ENCODE measurements at places on chromosomes 5 and 9. TPM values are rescaled to one million over a fixed set of nuclear protein-coding genes. Genes with fewer than 3 reads are reported as not detected.

DNA sequence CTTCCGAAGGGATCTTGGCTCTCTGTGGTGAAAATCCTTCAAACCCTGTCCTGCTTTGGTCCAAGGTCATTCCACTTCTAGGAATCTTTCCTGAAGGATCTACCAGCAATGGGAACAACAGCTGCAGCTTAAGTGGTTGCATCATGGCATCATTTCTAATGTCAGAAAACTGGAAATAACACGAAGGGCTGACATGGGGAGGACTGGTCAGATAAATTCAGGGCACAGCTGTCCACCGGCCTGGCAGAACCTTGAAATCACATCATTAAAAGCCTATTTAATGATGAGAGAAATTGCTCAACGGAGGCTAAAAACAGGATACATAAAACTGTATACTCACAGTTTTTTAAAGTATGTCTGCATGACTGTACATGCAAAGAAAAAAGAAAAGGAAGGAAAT, 28.3 kb downstream of the OLFML2A start:
- H3K36me3 ChIP-seq, result no peaks in the 10 kb centered on the region
- no peak overlapping the region for H3K4me3 ChIP-seq
- H3K27ac ChIP-seq, result no peak overlapping the region
- no peak for DNase-seq
- no peaks in the 10 kb centered on the region for H3K27me3 ChIP-seq

DNA sequence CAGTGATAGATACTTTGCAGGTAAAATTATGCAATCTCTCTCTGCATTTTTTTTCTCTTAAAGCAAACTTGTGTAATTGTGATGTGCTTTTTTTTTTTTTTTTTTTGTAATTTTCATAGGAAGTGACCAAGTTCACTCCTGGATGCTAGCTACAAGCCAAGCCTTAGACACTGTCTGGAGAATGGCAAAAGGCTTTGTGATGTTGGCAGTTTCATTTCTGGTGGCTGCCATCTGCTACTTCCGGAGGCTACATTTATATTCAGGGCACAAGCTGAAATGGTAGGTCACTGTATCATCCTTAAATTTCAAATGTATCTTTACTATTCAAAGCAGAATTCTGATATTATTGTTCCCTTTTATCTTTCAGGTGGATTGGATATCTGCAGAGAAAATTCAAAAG, 19.3 kb downstream of the OTULINL start:
- no peak for DNase-seq
- no peak overlapping the region for H3K4me3 ChIP-seq
- no peaks in the 10 kb centered on the region for H3K4me1 ChIP-seq
- H3K27me3 ChIP-seq, result peaks cover 2% of the 10 kb centered on the region
- no peaks in the 10 kb centered on the region for H3K36me3 ChIP-seq

GRCh38 chr5:154214371-154215106, 24.0 kb downstream of the GALNT10 start:
- no peak overlapping the region for H3K27ac ChIP-seq
- H3K4me3 ChIP-seq, result no peak overlapping the region
- peaks cover 11% of the 10 kb centered on the region for H3K4me1 ChIP-seq

Gene SPAG8
- not detected for total RNA-seq

Gene CMYA5
- 0.06 TPM for total RNA-seq

Gene S100Z
- not detected for total RNA-seq

Measured in SJSA1 (cell line).